ENCODE measurements at places on chromosomes 4 and X.

GRCh38 chr4:74123065-74123728 is 24.2 kb upstream of the CXCL2 start:
- no peak for DNase-seq

DNA sequence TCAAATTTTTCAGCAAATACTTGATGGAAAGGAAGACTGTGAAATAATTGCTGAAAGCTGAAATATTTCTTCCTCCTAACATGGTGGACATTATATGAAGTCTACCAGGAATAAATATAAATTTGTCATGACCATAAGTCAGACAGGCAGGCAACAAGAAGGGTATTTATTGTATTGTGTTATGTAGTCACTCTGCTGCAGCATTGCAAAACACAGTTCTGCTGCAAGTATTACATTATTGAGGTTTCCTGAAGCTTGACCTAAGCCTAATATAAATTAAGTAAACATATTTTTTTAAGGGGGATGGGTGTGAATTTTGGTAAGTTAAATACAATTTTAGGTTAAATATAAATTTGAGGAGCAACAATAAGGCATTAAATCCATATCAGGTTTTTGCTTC is 60.2 kb upstream of the MAOA start:
- no peak for DNase-seq

DNA sequence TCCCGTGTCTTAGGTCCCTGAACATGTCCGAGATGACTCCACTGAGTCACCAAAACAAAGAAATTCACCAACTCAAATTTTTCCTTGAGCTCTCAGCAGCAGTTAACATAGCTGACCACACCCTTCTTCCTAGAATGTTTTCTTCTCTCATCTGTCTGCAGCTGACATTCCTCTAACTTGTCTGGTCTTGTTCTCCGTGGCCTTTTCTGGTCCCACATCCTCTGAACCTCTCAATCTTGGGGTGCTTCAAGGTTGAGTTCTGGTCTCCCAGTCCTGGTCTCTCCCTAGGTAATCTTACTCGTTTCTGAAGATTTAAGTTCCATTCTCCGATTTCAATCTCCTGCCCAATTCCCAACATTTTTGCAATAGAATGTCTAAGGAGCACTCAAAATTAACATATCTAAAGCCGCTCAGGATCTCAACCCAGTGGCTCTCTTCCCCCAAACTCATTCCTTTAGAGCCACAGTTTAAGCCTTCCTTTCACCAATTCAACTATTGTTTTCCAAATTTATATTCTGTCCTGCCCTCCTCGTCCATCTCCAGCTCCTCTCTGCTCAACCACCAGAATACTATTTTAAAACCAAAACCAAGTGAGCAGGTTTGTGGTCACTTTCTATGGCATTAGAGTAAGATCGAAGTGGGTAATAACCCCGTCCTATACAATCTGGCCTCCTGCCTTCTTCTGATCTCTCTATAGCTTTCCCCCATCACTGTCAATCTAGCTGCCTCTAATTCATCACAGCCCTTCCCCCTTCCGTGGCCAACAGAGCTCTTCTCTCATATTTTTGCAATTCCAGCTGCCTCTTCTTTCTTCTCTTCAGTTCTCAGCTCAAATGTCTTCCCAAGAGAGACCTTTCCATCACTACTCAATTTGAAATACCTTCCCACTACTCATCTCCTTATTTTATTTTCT is 1.2 kb downstream of the TRIML2 start:
- DNase-seq = no peak

- DNase-seq = no peak
These were observed 621.8 kb downstream of the TMA16 start for GRCh38 chr4:164116286-164116685.

- DNase-seq = no peak
These were observed 5.6 kb downstream of the PRDM8 start for GRCh38 chr4:80202741-80203553.

GRCh38 chrX:119481323-119481801 is 13.1 kb downstream of the SLC25A5 start:
- DNase-seq = no peak

DNA sequence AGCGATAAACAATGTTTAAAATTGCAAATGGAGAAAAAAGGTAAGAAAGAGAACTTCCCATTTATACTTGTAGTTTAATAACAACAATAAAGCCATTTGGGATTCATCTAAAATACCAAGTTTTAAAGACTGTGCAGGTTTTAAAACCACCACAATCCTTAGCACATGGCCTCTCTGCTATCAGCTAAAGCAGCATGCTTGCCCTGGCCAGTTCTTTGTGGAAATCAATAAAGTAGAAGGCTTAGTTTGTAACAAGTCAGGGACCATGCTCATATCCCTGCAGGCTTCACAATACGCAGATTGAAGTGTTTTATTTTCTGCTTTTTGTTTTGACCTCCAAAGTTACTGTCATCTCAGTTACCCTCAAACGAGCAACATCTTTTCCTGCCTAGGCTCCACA is 249.5 kb downstream of the INPP4B start:
- DNase-seq = no peak
